ENCODE measurements at places on chromosomes 7 and 10. TPM values are rescaled to one million over a fixed set of nuclear protein-coding genes. Genes with fewer than 3 reads are reported as not detected.

The SUGCT gene
- total RNA-seq = 3.7 TPM

The GOLGA7B gene
- total RNA-seq = 6.9 TPM

The KLF14 gene
- not detected for total RNA-seq

The ATOH7 gene
- total RNA-seq = 0.15 TPM

The FAM25G gene
- total RNA-seq = not detected

The VGF gene
- total RNA-seq = 2.5 TPM

The ORAI2 gene
- 26.0 TPM for total RNA-seq

The ATP5F1C gene
- total RNA-seq = 289 TPM
